Ascending aorta (tissue), 2 donors: ENCODE measurements at places on chromosomes 4 and X.

DNA sequence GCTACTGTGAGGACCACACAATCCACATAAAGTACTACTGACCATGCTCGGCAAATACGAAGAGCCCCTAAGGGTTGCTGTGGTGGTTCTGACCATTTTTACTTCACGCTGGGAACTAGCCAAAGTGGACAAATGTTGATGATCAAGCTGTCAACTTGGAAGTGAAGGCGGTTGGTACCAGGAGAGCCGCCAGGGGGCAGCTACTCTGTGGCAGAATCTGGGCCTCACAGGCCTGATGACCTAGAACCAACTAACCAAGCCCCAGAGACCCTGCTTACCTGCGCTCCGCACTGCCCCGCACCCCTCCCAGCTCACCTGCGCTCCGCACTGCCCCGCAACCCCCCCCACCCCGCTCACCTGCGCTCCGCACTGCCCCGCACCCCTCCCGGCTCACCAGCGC lies 5.6 kb downstream of the GAK start:
- DNase-seq, result no peak
- H3K4me3 ChIP-seq, result no peak overlapping the region
- H3K27me3 ChIP-seq, result no peaks in the 10 kb centered on the region
- no peak overlapping the region for H3K27ac ChIP-seq

- no peaks in the 10 kb centered on the region for H3K27me3 ChIP-seq
- peaks cover 6% of the 10 kb centered on the region for H3K4me1 ChIP-seq
- peak overlapping the region; percentile 81 for H3K27ac ChIP-seq
- DNase-seq, result peak; percentile 60
- H3K36me3 ChIP-seq, result no peaks in the 10 kb centered on the region
- peak overlapping the region; percentile 92 for H3K4me3 ChIP-seq
These were observed 68.6 kb downstream of the NOCT start for GRCh38 chr4:139083956-139084803.

DNA sequence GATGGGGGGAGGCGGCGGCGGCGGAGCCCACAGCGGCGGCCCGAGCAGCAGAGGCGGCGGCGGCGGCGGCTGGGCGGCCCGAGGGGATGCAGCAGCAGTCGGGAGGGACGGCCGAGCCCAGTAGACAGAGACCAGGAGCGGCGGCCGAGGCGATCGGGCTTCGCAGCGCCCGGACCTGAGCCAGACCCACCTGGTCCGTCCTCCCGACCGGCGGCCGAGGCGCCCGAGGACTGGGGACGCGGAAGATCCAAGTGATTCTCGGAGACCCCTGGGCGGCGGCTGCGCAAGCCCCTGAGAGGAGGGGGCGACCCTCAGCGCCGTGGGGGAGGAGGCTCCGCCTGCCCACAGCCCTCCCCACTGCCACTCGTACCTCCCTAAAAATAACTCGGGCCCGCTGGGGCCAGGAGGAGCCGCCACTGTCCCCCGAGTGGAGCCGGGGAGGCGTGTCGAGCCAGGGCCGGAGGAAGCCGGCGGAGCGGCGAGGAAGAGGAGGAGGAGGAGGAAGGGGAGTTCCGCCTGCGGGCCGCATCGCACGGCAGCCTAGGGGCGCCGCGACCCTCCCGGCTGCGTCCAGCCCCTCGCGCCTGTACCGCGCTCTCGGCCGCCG lies 608 bp downstream of the RAPGEF2 start:
- DNase-seq, result no peak
- no peaks in the 10 kb centered on the region for H3K27me3 ChIP-seq
- H3K4me1 ChIP-seq, result peaks cover 14% of the 10 kb centered on the region
- no peaks in the 10 kb centered on the region for H3K36me3 ChIP-seq

DNA sequence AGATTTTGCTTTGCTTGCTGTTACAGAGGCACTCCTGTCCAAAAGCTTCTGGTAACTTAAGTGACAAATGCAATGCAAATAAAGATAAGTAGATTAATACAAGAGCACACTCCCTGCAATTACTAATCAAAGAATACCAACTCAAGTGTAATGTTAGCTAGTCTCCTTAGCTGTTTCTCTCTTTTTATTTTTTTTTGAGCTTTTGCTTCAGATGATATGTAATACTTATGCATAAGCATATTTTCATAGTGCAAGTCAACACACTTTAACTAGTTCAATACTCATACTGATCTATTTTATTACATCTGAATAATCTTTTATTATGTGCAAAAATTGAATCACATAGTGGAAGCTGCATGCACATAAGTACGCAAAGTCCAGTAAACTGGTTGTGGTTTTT lies 2.7 kb downstream of the SLC7A11 start:
- no peak overlapping the region for H3K4me3 ChIP-seq
- DNase-seq, result no peak
- no peaks in the 10 kb centered on the region for H3K36me3 ChIP-seq
- H3K27ac ChIP-seq, result no peak overlapping the region

GRCh38 chr4:21688596-21689265 lies 259.8 kb downstream of the KCNIP4 start:
- H3K36me3 ChIP-seq, result no peaks in the 10 kb centered on the region
- H3K27ac ChIP-seq, result no peak overlapping the region
- no peaks in the 10 kb centered on the region for H3K4me1 ChIP-seq
- no peaks in the 10 kb centered on the region for H3K27me3 ChIP-seq
- DNase-seq, result no peak
- no peak overlapping the region for H3K4me3 ChIP-seq

DNA sequence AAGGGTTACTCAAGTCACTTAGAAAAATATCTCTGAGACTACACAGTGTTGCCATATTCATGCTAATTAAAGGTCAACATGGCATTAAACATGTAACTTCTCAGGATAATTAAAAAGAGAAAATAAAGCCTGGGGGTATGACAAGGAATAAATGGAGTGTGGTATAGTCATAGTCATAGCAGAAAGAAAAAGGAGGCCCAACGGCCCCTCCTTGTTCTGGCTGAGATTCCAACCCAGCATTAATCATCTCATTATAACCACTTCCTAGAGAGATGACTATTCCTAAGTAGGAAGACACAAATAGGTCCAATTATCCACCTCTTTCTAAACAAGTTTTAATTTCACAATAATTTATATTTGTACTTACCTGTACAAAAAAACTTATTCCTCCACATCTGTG lies 778.4 kb upstream of the AADAT start:
- H3K36me3 ChIP-seq, result no peaks in the 10 kb centered on the region
- no peak overlapping the region for H3K27ac ChIP-seq
- no peaks in the 10 kb centered on the region for H3K27me3 ChIP-seq
- no peak for DNase-seq
- no peaks in the 10 kb centered on the region for H3K4me1 ChIP-seq
- H3K4me3 ChIP-seq, result no peak overlapping the region

DNA sequence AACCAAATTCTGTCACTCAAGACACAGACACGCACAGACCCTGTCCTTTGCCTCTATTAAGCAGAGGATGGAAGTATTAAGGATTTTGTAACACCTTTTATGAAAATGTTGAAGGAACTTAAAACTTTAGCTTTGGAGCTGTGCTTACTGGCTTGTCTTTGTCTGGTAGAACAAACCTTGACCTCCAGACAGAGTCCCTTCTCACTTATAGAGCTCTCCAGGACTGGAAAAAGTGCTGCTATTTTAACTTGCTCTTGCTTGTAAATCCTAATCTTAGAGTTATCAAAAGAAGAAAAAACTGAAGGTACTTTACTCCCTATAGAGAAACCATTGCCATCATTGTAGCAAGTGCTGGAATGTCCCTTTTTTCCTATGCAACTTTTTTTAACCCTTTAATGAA lies 215.7 kb downstream of the GC start:
- DNase-seq, result no peak
- H3K4me1 ChIP-seq, result no peaks in the 10 kb centered on the region
- H3K27ac ChIP-seq, result no peak overlapping the region
- H3K4me3 ChIP-seq, result no peak overlapping the region
- H3K36me3 ChIP-seq, result no peaks in the 10 kb centered on the region

GRCh38 chr4:102778720-102779119 lies 18.0 kb upstream of the MANBA start:
- H3K27ac ChIP-seq, result no peak overlapping the region
- no peaks in the 10 kb centered on the region for H3K27me3 ChIP-seq
- no peaks in the 10 kb centered on the region for H3K4me1 ChIP-seq
- DNase-seq, result no peak
- H3K4me3 ChIP-seq, result no peak overlapping the region
- no peaks in the 10 kb centered on the region for H3K36me3 ChIP-seq

GRCh38 chr4:10281996-10282395 lies 165.4 kb upstream of the WDR1 start:
- H3K27ac ChIP-seq, result peak overlapping the region; percentile 22
- no peaks in the 10 kb centered on the region for H3K36me3 ChIP-seq
- no peak overlapping the region for H3K4me3 ChIP-seq
- no peak for DNase-seq
